Stimulated activated CD8-positive, alpha-beta memory T cell treated with anti-CD3 and anti-CD28 coated beads, Interleukin-12 subunit alpha, Interleukin-12 subunit beta, amount 100 ng/mL, for 4 hours (primary cell): ENCODE measurements at places on chromosomes 5 and 9.

- no peak for DNase-seq
Measured at GRCh38 chr5:137997726-137998213, 35.1 kb downstream of the FAM13B start.

- DNase-seq: no peak
Measured at GRCh38 chr5:27472000-27472763, 433.8 kb upstream of the CDH9 start.

GRCh38 chr5:1053391-1054017, 44.9 kb downstream of the NKD2 start:
- no peak for DNase-seq

- DNase-seq: no peak
Measured at GRCh38 chr5:74064911-74065310, 438.9 kb downstream of the ARHGEF28 start.

- no peak for DNase-seq
Measured at GRCh38 chr5:5751498-5751897, 329.0 kb downstream of the ICE1 start.

- no peak for DNase-seq
Measured at GRCh38 chr5:39469176-39469575, 44.4 kb upstream of the DAB2 start.

DNA sequence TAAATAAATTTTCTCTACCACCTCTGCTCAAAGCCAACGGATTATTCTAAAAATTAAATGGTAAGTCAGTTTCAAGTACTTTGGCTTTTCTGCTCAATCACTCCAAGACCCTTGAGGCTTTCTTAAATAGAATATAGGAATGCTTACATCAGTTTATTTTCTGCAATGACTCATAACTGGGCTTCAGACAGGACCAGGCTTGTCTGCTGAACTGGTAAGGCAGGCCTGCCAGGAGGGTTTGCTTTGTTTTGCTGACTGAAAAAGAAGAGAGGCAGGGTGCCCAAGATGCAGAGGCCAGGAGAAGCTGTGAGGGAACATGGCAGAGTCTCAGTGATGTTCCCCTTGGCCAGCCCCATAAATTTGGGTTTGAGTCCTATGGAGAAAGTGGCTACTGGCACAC, 60.3 kb upstream of the EPB41L4A start:
- DNase-seq: no peak

DNA sequence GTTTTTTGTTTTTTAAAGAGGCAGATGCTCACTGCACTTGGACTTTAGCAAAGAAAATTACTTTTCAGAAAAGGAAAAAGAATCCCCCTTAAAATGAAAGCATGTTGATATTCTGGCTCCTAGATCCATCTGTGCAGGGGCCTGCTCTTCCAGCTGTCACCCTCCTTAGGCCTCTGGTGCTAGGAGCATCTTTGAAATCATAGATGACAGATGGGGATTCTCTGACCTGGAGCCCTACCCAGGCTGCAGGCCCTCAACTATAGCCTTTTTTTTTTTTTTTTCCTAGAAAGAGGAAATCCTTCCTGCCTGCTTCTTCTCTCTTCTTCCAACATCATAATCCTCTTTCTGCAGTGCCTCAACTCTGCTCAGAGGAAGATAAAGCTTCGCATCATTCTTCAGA, 16.3 kb upstream of the DCP2 start:
- DNase-seq: no peak

DNA sequence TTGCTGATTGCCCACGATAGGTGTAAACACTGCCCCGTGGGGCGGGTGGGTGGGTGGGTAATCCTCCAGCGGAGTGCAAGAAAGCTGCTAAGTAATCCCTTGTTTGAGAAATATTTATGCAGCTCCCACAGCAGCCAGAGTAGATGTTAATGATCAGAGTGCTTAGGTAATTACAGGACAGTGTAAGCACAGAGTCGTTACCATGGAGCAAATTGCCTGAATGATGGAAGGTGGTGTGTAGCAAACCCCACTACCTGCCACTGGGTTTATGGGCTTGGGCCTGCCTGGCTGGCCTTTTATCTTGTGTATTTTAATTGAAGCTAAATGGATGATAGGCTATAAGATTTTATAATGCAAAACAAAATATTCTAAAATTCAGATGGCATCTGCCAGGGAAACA, 110.0 kb downstream of the COL5A1 start:
- DNase-seq: no peak

GRCh38 chr9:106886111-106887046, 23.4 kb downstream of the ZNF462 start:
- no peak for DNase-seq

- DNase-seq: no peak
Measured at GRCh38 chr5:159274676-159275075, 11.6 kb downstream of the UBLCP1 start.

GRCh38 chr5:137075163-137075970, 423.8 kb downstream of the SPOCK1 start:
- no peak for DNase-seq
